ENCODE measurements at places on chromosomes 13 and 19.

GRCh38 chr19:48997972-48998371 is 4.3 kb downstream of the RUVBL2 start:
- DNase-seq = no peak

DNA sequence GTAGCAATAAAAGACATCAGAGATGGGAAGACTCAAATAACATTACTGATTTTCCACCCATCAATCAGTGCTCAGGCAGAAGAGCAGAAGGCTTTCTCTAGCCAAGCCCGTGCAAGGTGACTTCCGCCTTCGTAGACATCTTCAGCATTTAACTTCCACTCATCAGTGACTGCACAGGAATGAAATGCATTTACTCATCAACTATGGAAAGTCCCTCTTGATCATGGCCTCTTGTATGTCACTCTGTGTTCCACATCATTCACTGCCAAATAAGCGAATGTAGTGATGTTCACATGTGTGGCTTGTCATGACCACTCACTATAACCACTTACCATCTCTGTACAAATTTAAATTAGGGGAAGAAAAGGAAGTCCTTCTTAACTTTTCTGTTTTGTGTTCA is 49.4 kb downstream of the SACS start:
- DNase-seq = no peak

- DNase-seq = no peak
Observed at GRCh38 chr19:17659996-17660395, 28.2 kb downstream of the UNC13A start.

- DNase-seq = no peak
Observed at GRCh38 chr19:39631626-39632025, 24.1 kb upstream of the LGALS16 start.

GRCh38 chr13:49517461-49517860 is 21.7 kb downstream of the PHF11 start:
- DNase-seq = no peak

DNA sequence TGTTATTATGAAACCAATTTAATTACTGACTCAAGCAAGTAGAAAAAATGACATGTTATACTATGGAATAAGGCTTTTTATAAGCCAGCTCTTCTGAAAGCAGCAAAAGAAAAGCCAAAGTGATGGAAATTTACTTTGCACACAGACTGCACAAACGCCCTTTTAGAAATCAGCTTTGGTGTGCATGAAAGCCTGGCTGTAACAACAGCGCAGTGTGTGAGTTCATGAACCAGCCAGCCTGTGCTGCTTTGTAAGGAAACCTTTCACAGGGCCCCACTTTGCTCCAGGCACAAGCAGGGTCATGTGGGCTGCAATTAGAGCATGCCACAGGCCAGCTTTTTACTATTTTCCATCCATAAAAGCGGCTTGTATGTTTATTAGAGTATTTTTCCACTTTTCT is 13.6 kb upstream of the IFT88 start:
- DNase-seq = no peak

- DNase-seq = no peak
Observed at GRCh38 chr13:108889324-108889984, 260.0 kb downstream of the MYO16 start.

GRCh38 chr13:84896128-84896527 is 903.1 kb downstream of the SLITRK6 start:
- peak; percentile 59 for DNase-seq

- DNase-seq = no peak
Observed at GRCh38 chr19:55259540-55260210, 858 bp upstream of the PPP6R1 start.

- no peak for DNase-seq
Observed at GRCh38 chr19:15936173-15936572, 1.8 kb upstream of the CYP4F11 start.

GRCh38 chr19:14089412-14089661 is 1.2 kb downstream of the SAMD1 start:
- no peak for DNase-seq

- DNase-seq = no peak
Observed at GRCh38 chr19:35294328-35294727, 2.4 kb downstream of the MAG start.

DNA sequence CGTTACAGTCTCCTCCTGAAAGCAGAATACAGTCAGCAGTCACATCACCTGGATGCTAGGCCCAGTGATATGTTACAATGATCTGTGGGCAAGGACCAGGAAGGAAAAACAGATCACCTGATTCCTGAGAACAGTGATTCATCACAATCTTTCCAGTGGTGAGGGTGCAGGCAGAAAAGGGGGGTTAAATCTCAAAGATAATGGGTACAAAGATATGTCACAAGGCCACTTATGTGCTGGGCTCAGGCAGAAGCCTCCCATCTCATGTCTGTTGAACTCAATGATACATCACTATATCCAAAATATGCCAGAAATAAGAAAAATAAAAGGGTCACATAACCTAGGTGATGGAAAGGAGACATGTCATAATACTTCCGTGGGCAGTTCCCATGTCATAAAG is 10.8 kb upstream of the ZNF91 start:
- no peak for DNase-seq

DNA sequence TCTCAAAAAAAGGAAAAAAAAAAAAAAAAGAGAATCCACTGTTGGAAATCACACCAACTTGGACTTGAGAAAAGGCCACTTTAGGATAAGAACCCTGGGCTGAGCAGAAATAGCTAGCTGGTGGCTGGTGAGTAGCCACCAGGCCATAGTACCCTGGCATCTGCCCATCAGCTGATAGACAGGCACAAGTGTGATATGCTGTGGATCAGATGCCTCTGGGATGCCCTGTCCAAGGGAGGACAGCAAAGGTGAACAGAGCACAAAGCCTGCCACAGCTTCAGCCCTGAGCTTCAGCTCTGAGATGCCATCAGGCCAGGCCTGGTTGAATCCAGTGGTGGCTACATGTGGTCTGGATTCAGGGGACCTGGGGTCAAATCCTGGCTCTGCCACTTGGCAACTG is 8.7 kb downstream of the SIRT2 start:
- DNase-seq = no peak

DNA sequence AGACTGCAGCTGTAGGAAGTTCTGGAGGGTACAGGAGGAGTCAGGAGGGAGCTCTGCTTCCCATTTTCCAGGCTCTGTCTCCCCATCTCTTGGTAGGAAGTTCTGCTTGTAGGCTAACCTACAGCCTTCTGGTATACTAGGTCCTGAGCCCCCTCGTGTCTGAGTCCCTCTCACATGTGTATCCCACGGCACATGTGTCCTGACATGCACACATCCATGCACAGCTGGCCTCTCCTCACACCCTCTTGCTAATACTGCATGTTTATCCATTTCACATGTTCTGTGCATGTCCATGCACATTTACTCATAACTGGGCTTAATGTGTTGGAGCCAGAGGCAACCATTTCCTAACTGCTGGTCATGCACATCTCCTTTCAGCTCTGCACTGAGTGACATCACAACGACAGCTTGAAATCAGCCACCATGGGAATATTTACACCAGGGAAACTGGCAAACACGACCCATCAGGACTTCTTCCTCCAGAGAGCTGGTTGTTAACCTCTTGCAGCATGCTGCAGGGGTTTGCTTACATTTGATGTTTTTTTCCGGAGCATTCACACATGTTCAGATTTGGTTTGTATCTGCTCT is 3.0 kb downstream of the CD209 start:
- no peak for DNase-seq

DNA sequence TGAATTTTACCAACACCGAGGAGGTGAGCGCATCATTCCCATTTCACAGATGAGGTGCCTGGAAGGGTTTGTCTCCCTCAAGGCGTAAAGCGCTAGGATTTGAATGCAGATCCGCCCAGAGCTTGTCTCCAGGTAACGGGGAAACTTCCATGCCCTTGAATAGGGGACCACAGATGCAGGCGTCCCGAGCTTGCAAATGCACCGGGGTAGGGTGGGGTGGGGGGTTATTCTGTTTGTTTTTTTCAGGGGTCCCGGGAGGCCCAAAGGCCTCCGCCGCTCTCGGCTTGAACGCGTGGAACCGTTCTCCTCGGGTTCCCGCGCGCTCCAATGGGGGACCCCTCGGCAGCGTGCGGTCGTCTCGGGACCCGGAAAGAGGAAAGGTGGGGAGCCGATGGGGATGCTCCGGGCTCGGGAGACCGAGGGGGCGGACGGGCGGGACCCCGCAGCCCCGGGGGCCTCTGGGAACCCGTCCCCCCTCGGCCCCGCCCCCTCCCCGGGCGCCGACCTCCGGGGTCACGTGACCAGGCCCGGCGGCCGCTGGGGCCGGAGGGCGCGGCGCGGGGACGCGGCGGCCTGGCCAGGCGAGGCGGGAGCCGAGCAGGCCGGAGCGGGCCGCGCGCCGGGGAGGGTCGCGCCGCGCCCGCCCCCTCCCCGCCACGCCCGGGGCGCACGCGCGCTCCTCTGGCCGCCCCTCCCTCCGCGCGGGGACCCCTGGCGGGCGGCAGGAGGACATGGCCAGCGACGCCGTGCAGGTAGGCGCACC is at the start of gene PKN1:
Gene PKN1, plus strand, starts transcription at position 516 of the 763 bp plus-strand sequence. Its CDS starts 216 bp downstream, at position 732.
- peak; percentile 39 for DNase-seq

GRCh38 chr19:17205237-17206140 is 9.7 kb upstream of the USE1 start:
- no peak for DNase-seq

GRCh38 chr19:5547881-5548280 is 19.9 kb downstream of the TINCR start:
- no peak for DNase-seq

DNA sequence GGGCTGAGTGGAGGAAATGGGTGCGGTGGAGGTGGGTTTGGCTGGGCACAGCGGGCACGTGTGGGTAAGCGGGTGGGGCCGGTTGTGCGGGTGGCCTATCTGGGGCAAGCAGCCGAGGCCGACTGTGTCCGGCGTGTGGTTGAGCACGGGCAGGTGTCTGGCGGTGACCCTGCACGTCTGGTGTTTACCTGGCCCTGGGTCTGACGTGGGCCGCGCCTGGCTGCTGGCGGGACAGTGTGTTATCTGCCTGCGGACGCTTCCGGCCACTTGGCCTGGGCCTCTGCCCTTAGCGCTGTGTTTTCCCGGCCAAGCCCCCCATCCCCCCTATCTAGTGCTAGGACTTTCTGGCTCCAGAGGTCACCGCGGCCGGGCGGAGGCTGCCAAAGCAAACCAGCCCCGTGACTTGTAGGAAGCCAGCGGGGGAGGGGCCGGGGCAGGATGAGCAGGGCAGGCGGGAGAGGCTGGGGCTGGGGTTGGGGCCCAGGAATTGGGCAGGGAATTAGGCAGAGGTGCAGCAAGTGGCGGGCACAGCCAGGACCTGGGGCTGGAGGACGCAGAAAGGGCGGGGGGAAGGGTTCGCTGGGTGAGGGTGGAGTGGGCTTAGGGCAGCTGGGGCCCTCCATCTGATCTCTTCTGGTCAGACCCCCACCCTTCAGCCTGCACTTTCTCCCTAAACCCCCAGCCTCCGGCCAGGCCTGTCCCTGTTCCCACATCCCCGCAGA is 534 bp upstream of the HPN start:
- no peak for DNase-seq

GRCh38 chr19:10784257-10784656 is 51.8 kb downstream of the TMED1 start:
- DNase-seq = no peak

- DNase-seq = no peak
Observed at GRCh38 chr19:19191768-19192077, 229 bp downstream of the BORCS8 start.

GRCh38 chr19:2494084-2494446 is 18.1 kb downstream of the GADD45B start:
- DNase-seq = no peak

- no peak for DNase-seq
Observed at GRCh38 chr13:61202042-61202441, 213.6 kb downstream of the PCDH20 start.

Measured in right renal cortex interstitium (tissue), 3 donors.